ENCODE measurements at places on chromosomes 5 and 9.

- no peak for DNase-seq
These were observed 634.8 kb upstream of the FAM174A start for GRCh38 chr5:99900302-99900852.

GRCh38 chr5:34914671-34915138, 599 bp downstream of the RAD1 start:
- no peak for DNase-seq

- no peak for DNase-seq
These were observed 1249.5 kb upstream of the CDH18 start for GRCh38 chr5:21237461-21237860.

DNA sequence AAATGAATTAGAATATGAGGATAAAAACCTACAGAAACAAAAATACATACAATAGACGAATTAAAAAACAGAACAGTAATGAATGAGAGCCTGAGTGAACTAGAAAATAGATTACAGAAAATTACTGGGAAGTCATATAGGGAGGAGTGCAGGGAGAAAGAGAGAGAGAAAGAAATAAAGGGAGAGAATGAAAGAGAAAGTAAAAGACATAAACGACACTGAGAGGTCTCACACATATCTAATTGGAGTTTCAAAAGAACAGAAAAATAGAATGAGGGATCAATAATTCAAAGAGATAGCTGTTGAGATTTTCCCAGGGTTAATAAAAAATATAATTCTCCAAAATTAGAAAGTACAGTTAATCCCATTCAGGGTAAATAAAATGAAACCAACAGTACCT, 156.4 kb upstream of the FTMT start:
- DNase-seq, result no peak

DNA sequence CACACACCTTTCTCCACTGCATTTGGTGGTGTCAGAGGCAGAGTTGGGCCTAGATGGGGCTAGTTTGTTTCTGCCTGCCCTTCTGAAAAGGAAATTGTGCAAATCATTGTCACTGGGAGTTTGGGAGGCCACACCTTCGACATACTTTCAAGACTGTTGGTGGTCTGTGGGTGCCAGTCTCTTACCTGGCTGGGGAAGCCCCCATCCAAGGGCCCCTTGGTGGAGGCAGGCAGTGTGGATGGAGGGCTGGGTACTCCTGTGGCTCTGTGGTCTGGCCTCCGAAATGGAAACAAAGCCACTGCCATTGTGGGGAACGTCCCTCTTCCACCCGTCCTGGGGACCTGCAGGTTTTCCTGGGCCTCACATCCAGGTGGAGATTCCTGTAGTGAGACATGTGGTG, 10.9 kb upstream of the PHYHD1 start:
- peak; percentile 5 for DNase-seq

DNA sequence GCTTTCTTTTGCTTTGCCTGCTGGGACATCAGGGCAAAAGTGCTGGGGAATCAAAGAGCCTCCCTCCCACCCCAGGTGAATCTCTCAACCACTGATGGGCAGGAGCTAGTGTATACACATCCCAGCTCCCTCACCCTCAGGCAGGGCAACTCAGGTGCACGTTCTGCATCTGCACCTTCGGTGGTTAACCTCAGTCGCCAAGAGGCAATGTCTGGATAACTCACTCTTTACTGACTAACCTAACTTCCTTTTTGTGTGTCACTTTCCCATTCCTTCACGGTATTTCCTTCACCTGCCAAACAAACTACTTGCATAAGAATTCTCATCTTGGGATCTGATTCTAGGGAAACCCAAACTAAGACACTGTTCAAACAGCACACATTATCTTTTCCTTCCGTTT, 26.3 kb downstream of the CNTFR start:
- no peak for DNase-seq

DNA sequence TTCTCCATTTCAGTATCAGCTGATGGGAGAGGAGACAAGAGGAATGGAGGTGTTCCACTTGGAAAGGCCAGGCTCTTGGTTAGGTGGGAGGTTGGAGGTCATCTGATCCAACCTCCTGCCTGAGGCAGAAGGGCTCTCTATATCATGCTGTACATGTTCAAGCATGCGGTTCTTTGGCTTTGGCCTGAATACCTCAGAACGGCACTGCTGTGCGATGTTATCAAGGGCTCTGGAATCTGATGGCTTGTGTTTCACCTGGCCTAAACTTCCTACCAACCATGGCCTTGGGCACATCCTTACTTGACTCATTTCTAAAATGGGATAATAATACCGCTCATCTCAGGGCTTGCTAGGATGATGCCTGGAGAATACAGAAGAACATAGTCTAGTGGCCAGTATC, 90.1 kb upstream of the FAM169A start:
- no peak for DNase-seq

DNA sequence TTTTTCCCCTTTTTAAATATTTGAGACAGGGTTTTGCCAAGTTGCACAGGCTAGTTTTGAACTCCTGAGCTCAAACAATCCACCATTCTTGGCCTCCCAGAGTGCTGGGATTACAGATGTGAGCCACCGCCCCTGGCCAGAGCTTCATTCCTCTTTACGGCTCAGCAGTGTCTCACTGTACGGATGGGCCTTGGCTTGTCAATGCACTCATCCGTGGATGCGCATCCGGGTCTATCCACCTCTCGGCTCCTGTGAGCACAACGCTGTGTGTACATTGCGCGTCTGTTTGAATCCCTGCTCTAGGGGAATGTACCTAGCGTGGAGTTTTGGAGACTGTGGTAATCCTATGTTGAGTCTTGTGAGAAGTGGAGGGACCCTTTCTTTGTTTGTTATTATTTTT, 10.9 kb upstream of the EGFL7 start:
- DNase-seq, result no peak

DNA sequence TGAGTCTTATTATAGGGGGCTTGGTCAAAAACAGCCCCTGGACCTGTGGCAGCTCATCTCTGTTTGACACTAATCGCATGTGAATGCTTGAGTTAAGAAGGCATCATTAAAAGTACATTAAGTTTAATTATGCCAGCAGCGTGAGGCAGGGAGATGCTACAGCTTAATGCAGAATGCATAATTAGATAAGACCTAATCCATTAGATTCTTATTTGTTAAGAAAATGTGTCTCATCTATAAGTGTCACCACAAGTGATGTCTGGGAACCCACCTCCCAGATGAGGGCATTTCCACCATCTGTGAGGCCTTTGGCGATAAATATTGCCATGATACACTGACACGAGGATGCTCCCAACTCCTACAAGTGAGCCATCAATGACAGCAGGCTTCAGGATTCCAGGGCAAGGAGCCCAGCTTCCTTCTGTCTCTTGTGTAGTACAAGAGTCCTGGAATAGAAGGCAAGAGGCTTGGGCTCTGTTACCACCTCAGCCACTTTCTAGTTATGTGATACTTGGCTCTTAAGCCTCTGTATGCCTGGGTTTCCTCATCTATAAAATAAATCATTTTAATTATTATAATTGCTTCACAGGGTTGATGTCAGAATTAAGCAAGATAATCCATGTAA, 202.7 kb downstream of the FAM114A2 start:
- no peak for DNase-seq

- no peak for DNase-seq
These were observed 164.9 kb upstream of the PAPPA start for GRCh38 chr9:115988701-115989100.
